ENCODE measurements at places on chromosomes 12 and 14.
A peak's percentile ranks its signal among the peaks of the same experiment; 100 is the strongest.

- peak; percentile 90 for DNase-seq
Measured at GRCh38 chr14:72926292-72927028, at the start of gene DCAF4. TSS of gene DCAF4 (plus strand) at chr14:72926464. CDS start at chr14:72937979, 11,515 bp downstream.

GRCh38 chr12:74725154-74725553 is 187.5 kb downstream of the ATXN7L3B start:
- no peak for DNase-seq

DNA sequence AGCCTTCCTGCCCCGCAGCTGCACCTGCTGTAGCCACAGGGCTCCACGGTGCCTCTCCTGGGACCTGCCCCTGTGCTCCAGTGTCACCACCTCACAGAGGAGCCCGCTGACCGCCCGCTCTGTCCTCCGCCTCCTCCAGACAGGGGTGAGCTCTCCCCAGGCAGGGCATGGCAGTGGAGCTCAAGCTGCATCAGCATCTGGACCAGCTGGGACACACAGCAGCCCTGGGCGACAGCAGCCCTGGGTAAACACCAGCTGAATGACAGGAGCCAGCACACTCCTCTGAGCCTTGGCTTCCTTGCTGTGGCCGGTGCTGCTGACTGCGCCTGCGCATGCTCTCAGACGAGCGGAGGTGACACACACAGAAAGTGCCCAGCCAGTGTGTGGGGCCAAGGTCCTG is 22.0 kb downstream of the CHGA start:
- no peak for DNase-seq

DNA sequence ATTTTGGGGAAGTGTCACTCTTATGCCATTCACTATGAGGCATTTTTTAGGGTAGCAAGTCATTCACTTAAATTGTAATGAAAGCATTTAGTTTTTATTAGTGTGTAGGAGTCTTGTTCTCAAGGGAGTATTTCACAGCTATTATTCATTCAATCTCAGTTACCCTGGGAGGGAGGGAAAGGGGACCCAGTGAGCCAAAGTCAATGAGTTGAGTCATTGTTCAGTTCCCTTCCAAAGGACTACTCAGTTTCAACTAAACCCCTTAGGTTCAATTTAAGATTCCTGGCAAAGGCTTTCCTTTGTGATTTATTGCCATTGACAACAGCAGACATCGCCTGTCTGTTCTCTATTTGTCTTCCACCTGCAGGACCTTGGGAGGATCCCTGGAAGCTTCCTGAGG is 29.3 kb upstream of the RASSF8 start:
- no peak for DNase-seq

- peak; percentile 69 for DNase-seq
Measured at GRCh38 chr12:67268335-67268895, 743 bp upstream of the CAND1 start.

- no peak for DNase-seq
Measured at GRCh38 chr14:99026471-99026870, 245.5 kb downstream of the BCL11B start.

DNA sequence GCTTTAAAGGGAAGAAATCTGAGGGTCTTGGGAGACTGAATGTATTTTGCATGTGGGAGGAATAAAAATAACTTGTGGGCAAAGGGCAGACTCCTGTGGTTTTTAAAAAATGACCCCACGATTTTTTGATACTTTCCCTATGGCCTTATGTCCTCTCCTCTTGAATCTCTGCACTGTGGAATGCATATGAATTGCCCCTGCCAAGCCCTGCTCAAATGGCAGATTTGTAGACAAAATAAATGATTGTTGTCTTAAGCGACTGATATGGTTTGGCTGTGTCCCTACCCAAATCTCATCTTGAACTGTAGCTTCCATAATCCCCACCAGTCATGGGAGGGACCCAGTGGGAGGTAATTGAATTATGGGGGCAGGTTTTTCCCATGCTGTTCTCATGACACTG is 223.8 kb downstream of the DACT1 start:
- DNase-seq, result no peak

DNA sequence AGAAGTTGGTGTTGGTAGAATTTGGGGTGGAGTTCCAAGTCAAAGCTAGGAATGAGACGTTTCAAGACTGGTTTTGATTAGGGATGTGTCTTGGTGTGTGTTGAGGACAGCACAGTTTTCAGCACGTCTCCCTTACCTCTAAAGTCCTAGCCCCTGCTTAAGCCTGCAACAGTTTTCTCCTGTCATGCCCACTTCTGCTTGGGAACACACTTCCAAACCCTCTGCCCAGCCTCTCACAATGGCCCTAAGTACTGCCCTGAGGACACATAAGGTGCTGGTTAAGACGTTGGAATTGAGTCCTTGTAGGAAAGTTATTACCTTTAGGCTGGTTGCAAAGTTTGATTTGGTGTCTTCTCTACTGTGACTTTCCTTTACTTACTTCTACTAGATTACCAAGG is 710 bp upstream of the BMAL2 start:
- no peak for DNase-seq

DNA sequence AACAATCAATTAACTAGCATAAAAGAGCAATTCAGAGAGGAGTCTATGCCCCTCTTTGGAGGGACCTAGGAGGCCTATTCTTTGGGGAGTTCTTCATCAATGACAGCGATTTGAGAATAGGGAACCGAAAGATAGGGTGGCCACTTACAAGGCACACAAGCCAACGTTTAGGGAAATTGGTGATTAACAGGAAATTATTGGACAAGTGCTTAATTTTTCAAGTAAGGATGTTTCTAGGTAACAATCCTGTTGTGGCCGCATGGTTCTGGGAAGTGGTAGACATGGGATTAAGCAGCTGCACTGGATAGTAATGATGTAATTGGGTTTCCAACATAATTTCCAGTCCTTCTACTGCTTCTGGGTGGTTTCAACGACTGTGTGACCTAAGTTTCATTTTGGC is 83.2 kb downstream of the HMGA2 start:
- DNase-seq, result no peak

- DNase-seq, result no peak
Measured at GRCh38 chr14:36771028-36771640, 109.5 kb downstream of the PAX9 start.

GRCh38 chr12:27383429-27384260 is 51.0 kb downstream of the BMAL2 start:
- DNase-seq, result peak; percentile 40

GRCh38 chr12:129607301-129607700 is 296.5 kb downstream of the TMEM132D start:
- no peak for DNase-seq

- DNase-seq, result no peak
Measured at GRCh38 chr14:64238049-64238448, 56.1 kb downstream of the ESR2 start.

DNA sequence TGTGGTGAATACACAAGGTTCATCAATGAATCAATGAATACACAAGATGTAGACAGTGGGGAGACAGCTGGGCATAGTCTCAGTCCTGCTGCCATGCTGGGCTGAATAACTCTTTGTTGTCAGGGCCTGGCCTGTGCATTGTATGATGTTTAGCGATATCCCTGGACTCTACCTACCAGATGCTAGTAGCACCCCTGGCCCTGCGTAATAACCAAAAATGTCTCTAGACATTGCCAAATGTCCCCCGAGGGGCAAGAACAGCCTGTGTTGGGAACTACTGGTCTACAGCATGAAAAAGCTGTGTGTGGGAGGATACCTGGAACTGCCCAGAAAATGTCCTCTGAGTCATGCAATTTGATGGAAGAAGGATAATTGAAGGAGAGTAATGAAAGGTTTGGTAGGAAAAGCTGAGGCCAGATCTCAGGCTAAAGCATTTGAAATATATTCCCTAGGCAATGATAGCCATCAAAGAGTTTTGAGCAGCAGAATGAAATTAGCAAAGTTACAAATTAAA is 128.2 kb downstream of the TMEM30B start:
- DNase-seq, result no peak

- no peak for DNase-seq
Measured at GRCh38 chr12:14264778-14265177, 100.7 kb upstream of the ATF7IP start.

- DNase-seq, result no peak
Measured at GRCh38 chr14:31261859-31262731, 54.5 kb upstream of the HECTD1 start.

DNA sequence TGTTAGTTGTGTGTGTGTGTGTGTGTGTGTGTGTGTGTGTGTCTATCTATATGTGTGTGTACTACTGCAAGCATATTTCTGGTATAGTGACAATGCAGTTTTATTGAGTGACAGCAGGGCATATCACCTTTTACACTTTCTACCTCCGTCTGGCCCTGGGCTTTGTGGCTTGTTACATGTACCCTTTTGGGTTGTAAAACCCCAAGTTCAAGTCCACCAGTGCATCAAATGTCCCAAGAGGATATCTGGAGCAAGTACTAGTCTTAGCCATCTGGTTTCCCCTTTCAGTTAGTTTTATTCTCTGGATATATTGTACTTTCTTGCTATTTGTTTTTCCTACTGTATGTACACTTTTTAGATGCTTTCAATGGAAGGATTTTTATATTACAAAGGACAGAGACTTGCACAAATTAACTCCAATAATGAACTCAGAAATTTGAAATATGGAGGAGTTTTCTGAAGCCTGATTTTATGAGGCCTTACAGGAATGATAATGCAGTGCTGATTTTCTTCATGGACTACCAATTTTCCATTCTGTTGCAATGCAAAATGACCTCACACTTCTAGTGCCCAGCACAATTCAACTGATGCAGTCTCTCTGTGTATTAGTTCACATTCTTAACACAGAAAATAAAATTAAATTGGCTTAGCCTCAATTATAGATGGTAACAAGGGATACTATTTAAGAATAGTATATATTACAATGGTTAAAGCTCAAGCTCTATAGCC is 29.1 kb downstream of the SLC16A7 start:
- no peak for DNase-seq
